ENCODE measurements at places on chromosomes 7 and 10.

DNA sequence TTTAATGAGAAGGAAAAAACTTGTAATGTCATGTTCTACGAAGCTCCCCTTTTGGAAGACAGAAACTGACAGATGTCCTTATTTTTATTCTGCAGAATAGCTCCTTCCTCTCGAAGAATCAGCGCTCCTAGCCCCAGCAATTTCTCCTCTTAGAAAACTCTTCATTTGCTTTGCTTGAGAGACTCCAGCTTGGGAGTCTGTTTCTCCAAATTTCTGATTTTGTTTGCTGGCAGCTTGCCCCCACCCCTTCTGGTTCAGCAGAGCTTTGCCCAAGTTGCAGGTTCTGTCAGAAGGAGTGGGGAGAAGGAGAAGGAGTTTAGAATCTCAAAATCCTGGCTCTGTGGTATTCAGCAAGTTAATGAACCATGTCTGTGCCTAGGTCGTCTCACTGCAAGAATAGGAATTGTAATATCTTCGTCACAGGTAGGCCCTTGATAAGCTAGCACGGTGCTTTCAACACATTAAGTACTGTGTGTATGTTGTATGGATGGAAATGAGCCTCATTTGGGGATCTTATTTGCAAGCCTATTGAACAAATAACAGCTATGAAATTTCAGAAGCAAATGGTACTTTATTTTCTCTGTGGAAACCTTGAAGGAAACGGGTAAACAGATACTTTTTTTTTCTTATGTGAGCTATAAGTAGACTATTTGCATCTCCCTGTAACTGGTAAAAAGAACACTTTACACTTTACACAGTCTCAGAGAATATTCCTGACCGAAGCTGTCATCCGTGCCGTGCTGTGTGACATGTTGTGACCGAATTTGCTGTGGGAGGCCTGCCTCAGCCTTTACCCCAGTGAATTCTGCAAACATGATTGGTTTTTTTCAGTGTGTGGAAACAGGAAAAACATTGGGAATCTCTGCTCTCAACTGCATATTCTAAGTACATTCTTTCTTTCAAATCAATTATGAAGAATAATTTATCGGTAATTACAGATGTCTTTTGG lies 290.9 kb downstream of the CAMK1D start:
- DNase-seq: no peak

- no peak for DNase-seq
These were observed 44.3 kb upstream of the PPP1R17 start for GRCh38 chr7:31642681-31643115.

- DNase-seq: no peak
These were observed 428.3 kb upstream of the NPVF start for GRCh38 chr7:25656581-25657026.

DNA sequence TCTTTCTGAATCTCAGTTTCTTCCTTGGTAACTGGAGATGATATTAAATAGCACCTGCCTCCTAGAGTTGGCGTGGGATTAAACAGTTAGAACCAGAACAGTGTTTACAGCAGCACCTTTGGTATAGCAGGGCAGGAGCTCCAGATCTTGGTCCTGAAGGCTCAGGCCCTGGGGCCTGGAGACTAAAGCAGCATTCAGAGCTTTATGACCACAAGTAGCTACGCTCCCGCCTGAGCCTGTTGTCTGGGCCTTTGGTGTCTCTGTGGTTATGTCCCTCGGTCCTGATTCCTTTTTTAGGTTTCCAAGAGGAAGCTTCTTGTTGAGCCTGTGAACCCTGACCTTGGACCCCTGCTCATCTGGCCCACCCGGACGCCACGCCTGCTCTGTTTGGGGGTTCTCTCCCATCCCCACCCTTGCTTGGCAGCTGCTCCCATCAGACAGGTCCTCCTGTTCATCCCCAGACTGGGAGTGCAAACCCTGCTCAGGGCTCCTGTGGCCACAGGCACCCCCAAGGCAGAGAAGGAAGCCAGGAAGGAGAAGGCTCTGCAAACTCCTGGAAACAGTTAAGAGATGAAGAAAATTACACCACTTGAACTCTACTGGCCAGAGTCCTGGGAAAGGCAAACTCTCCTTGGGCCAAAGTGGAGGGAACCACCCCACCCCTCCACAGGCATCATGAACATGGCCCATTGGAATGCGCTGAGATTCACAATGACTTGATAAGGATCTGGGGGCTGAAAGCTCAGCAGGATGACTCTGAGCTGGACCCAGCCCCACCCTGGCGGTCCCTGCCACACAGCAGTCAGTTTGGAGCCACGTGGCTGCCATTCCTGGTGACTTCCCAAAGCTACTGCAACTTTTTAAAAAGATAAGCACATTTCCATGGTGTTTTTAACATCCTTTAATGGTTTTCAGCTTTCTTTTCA lies 50.1 kb upstream of the TMEM72 start:
- peak; percentile 79 for DNase-seq

- no peak for DNase-seq
These were observed 39.7 kb upstream of the NFE2L3 start for GRCh38 chr7:26112203-26112740.

DNA sequence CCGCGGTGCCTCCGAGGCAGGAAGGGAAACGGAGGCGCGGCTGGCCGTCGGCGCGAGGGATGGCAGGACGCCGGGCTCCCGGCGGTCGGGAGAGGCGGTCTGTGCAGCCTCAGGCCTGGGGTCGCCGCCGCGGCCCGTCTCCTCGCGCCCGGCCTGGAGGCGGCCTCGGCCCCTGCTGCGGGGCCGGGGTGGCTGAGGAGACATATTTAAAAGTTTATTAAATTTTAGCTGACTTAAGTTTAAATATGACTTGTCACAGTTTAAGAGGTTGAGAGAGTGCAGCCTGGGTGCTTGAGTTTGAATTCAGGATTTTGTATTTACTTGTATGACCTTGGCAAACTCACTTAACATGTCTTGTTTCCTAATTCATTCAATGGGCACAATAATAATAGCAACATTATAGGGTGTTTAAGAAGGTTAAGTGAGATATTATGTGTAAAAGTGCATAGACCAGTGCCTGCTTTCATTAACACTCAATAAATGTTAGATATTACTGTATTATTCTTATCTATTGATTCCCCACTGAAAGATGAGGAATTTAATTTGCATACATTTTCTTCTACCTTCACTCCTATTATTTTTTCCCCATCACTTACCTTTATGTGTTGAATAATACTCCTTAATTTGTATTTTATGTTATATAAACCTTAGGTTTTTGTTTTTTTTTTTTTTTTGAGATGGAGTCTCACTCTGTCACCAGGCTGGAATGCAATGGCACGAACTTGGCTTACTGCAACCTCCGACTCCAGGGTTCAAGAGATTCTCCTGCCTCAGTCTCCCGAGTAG lies 718 bp downstream of the DYNC2I1 start:
- no peak for DNase-seq
